ENCODE measurements at places on chromosomes 7 and 10.

GRCh38 chr7:92641921-92642511, 51.8 kb upstream of the FAM133B start:
- DNase-seq: no peak

DNA sequence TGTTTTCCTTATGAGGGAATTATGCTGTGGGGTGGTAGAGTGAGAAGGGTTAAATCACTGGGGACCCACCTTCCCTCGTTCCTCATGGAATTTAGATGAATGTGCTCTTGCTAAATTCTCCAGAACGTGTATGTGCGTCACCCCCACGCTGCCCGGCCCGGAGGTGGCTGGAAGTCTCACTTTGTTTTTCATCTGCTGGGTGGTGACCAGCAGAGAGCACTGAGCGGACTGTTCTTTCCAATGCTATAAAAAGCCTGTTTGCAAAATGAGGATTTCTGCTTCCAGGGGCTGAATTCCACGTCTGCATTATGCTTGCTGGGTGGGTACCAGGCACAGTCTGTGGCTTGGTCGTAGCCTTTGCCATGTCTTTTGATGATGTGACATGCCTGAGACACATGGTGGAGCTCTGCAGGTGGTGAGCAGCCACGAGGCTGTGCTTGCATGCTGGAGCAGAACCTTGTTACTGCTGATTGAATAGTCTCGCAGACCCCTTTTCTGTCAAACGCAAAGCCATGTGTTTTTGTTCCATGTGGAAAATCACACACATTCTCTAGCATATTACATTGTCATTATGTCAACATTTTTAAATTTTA, 31.9 kb upstream of the INSYN2A start:
- no peak for DNase-seq

- no peak for DNase-seq
Observed at GRCh38 chr7:145212050-145212449, 376.2 kb upstream of the TPK1 start.

- DNase-seq: peak; percentile 80
Observed at GRCh38 chr7:20329389-20330238, 1.1 kb upstream of the ITGB8 start.

DNA sequence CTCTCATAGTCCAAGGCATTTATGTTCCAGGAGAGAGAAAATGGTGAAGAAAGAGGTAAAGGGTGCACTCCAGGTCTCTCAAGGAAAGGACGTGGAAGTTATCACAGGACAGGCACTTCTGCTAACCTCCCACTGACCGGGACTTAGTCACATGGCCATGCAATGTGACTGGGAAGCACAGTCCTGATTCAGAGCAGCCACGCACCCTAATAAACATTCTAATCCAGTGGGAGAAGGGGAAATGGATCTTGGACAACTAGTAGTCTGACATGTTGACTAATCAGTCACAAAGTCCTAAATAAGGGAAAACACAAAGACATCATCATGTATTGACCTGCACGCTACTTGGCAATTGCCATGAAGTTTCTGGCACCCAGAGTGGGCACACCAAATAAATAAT, 417.5 kb upstream of the ZMIZ1 start:
- no peak for DNase-seq

GRCh38 chr7:88073626-88074025, 139.6 kb downstream of the ADAM22 start:
- DNase-seq: no peak

DNA sequence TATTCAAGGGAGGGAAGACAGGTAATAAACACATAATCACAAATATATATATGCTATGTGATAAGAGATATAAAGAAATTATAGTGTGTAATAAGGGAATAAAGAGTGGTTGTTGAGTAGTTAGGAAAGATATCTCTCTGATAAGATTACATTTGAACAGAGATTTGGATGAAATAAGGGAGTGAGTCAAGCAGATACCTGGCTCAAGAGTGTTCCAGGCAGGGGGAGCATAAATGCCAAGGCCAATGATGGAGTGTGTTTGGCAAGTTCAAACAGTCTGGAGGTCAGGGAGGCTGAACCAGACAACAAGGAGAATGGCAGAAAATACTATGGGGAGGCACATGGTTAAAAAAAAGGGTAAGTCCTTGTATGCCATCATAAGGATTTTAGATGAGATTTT, 4.8 kb upstream of the GNAI1 start:
- no peak for DNase-seq

DNA sequence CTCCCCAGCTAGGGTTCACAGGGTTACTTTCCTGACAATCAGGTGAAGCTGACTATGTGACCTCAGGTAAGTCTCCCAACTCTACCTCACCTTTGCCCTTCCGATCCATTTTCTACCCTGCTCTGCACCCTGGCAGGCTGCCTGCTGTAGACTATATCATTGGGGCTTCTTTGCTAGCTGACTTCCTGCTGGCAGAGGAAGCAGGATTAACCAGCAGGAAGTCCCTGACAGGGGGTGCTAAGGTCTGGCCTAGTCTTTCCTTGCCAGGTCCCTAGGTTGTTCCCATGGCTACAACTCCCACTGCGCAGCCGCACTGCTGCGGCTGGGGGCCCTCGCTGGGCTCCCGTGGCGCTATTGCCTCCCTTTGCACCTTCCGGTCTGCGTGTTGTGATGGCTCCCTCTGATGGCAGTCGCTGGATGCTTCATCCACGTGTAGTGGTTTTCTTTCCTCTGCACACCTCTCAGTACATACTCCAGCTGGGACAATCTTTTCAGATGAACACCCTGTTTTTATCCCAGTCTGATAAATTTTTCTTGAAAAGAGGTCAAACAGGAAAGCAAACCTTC, 365.9 kb downstream of the REEP3 start:
- no peak for DNase-seq

GRCh38 chr10:104804880-104805279, 163.8 kb downstream of the SORCS3 start:
- no peak for DNase-seq

DNA sequence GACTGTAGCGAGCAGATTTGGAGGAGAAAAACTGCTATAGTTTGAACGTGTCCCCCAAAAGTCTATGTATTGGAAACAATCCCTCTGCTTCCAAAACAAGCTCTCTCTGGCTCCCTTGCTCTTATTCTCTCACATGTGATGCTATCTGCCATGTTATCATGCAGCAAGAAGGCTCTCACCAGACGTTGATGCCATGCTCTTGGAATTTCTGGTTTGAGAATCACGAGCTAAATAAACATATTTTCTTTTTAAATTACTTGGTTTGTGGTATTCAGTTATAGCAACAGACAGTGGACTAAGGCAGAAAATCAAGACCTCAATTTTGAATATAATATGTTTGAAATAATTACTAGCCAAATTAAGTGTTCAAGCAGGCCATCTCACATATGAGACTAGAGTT, 17.5 kb upstream of the GNAT3 start:
- no peak for DNase-seq

DNA sequence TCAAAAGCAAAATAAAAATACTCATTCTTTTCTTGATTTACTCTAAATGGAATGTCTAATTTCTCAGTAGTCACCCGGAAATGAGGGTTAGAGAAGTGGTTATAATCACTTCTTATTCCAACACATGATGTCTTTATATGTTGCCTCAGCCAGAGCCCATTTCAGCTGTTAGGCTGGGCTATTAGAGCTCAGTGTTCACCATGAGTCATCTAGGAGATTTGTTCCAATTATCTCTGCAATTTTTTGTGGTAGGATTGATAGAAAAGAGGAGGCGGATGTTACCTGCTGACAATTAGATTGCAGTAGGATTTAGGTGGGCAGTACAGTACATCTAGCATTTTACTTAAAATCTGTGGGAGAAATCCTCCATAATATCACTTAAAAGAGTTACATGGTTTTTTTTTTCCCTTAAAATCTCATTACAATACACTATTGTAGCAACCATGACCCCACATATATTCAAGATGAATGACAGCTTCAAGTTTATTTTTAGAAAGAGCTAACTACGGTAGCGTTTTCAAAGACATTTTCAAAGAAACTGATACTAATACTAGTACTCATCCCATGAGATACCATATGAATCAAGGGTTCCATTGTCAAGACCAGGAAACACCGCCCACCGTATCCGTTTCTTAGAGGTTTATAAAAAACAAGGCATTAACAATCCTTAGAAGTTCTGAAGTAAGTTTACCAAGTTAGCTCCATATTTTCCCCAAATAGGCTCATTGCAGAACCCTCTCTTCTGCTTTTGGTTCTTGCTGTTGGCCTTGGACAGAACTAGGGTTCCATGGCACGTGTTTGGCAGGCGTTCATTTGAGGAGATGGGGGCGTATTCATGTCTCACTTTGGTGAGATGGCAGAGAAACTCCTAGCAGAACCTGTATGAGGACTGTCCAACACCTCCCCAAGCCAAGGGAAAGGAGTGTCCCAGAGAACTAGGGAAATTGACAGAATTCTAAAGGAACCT, 10.4 kb downstream of the CPA2 start:
- no peak for DNase-seq

DNA sequence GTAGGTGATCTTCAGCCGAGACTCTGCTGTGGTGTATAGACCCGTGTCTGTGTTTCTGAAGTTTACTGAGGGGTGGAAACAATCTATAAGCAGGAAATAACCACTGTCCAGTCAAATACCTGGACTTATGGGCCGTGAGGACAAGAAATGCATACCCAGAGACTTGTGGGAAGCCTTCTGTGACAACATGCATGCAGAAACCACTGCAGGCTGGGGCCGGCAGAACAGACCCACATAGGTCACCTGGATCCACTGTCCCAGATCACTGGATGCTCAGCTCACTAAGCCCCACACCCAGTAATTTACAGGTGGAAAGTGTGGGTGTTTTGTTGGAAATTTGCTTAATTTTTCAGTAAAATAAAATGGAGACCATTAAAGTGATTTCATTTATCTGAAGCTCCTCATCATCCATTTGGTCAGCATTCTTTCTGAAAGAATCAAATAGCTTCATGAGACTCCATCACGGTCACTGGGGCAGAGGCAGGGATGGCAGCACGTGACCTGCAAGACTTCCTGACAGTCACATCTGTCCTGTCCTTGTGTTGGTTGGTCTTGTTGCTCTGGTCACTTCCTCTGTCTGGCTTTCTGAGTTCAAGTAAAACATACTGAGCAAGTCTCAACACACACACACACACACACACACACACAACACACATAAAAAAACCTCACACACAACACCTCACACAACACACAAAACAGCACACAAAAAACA, 108.3 kb downstream of the TNS3 start:
- no peak for DNase-seq

DNA sequence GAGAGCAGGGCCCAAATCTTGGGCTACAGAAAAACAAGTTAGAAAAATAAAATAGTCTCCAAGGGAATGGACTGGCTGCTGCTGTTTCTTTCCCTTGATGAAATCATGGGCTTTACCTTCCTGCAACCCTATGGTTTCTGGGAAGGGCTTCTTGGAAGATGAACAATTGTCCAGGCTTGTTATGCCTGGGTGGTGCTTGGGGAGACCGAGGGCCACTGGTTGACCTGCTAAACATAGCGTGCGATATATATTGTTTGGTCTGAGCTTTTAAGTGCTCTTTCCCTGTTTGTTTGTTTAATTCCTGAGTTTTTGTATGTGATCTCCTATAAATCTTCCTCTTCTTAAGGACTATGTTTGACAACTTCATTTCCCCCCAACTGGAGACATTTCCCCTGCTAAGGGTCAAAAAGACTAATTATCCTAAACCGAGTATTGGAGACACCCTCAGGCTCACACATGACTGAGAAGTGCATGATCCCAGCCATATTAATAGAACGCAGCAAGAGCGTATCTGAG, 37.9 kb downstream of the SLC25A28 start:
- no peak for DNase-seq

GRCh38 chr10:18710201-18710653, 51.0 kb downstream of the ARL5B start:
- DNase-seq: no peak

DNA sequence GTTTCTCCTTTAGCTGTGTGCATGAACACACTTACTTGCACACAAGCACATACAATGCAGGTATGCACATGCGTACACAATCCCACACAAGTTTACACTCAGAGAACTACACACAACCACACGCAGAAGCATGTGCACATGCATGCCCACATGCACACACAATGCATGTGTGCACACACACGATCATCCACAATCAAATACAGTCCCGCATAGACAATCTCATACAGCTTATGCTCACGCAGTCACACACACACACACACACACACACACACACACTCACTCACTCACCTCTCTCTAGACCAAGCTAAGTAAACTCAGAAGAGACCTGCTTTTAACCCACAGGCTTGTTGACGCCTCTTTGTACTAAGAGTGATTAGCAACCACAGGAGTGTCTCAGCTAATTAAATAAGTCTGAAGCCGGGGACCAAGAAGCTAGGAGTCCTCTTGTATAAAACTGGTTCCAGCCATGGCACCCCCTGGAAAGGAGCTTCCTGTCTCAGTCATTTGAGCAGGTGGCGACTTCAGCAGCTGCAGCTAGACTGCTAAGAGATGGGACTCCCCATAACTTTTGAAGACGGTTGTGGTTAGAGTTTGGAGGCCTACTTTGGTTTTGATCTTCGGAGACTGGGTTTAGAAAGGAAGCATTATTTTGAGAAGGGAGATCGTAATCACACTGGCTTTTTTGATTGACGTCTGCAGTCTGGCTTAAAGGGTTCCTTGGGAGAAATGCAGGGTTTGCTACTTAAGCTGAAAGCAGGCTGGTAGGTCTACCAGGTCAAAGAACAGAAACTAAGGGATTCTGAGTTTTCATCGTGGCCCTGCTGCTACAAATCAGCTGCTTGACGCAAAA, 82.3 kb upstream of the ADRB1 start:
- DNase-seq: no peak

DNA sequence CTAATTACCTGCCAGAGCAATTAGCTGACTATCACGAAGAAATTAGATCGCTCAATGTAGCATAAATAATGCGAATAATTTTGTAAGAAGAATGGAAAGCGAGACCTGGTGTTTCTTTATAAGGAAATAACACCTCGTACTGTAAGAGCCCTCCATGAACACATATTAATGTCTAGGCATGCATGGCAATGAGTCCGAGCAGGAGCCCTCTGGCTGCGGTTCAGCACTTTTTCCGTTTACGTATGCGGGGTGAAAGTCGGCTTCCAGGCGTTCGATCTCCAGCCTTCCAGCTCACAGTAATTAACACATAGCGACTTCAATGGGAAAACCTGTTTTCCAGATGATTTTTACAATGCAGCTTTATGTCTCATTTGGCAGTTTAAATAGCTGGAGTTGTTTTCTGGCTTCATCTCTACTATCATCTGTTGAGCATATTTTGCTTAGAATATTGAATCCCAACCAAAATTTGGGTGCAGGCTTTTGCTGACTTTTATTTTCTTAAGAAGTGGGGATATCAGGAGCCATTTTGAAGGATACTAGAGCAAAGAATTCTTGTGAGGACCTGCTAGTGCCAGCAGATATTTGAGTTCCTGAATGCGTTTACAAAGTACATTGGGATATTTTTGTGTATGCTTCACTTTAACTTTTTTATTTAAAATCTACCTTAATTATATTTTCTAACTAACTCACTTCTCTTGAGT, 7.2 kb upstream of the SP8 start:
- no peak for DNase-seq

All from right forelimb (tissue), 1 donor.